ENCODE measurements at places on chromosomes 7 and 10. TPM values are rescaled to one million over a fixed set of nuclear protein-coding genes. Genes with fewer than 3 reads are reported as not detected.

GRCh38 chr10:87656431-87657072 lies 3.1 kb upstream of the PAPSS2 start:
- peak; percentile 52 for DNase-seq

DNA sequence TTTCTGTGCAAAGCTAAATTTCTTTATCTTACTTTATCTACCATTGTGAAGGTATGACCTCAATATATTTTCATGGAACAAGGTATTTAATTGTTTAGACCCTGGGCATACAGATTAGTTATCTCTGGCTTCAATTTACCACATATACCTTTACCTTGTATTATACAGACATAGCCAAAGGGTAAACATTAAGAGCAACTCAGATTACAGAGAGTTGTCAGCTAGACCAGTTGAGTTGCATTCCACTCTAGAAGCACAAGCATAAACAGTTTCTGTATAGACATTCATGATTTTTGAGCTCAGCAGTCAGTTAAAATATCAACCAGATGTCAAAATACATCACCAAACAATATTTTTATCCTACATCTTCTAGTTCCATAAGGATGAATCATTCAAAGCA lies 857.3 kb upstream of the ZWINT start:
- no peak for DNase-seq

- peak; percentile 62 for DNase-seq
Observed at GRCh38 chr7:38893061-38893460, 15.9 kb downstream of the VPS41 start.

GRCh38 chr7:135748770-135749169 lies at the start of gene FAM180A:
Gene FAM180A (minus strand): TSS chr7:135748813. CDS start chr7:135748580, 233 bp downstream.
- peak; percentile 85 for DNase-seq

GRCh38 chr10:132068431-132069121 lies 2.8 kb downstream of the JAKMIP3 start:
- DNase-seq = no peak

- DNase-seq = peak; percentile 86
Observed at GRCh38 chr7:133705596-133705995, 421.5 kb upstream of the LRGUK start.

DNA sequence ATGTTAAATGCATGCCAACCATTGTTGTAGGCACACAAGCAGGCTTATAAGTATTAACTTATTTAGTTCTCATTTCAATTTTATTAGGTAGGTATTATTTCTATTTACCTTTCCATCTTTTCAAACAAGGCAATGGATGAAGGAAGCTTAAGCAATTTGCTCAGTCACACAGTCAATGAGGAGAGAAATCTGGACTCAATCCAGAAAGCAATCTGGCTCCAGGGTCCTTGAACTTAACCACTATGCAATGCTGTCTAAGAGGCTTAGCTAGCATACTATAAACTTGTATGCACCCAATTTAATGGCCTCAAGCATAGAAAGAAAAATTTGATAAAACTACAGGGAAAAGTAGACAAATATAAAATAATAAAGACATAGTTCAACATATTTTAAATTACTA lies 88.6 kb downstream of the VWDE start:
- no peak for DNase-seq

DNA sequence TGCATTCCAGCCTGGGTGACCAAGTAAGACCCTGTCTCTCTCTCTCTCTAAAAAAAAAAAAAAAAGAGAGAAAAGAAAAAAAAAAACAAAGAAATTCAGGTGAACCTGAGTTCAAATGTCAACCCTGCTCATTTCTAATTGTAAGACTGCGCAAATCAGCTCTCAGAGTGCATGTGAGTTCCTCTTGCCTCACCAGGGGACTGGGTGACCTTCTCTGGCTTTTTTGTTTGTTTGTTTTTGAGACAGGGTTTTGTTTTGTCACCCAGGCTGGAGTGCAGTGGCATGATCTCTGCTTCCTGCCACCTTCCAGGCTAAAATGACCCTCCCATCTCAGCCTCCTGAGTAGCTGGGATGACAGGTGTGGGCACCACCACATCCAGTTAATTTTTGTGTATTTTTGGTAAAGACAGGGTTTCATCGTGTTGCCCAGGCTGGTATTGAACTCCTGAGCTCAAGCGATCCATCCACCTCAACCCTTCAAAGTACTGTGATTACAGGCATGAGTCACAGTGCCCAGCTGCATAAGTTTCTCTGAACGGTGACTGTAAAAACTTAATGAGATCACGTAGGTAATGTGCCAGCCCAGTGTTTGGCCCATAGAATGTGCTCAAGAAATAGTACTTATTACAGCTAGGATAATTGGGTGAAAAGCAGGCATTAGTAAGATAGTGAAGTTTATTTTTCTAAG lies 45.3 kb upstream of the BAMBI start:
- peak; percentile 31 for DNase-seq

- DNase-seq = peak; percentile 10
Observed at GRCh38 chr10:84156768-84157167, 16.8 kb upstream of the GPR15LG start.

DNA sequence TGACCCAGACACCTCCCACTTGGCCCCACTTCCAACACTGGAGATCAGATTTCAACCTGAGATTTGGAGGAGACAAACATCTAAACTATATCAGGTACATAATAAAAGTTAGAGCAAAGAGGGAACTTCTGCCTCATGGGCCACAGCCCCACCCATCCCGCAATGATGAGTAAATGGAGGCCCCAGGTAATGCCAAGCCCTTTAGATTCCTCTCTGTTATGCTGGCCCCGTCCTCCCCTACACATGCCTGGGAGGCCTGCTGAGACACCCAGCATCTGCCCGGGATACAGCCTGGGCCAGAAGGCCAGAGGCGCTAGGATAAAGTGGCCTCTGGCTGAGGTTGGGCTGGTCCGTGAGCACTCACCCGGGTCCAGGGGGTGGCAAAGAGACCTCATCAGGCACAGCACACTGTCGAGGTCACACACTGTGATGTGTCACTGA lies 185.5 kb upstream of the SH2B2 start:
- DNase-seq = no peak

- DNase-seq = no peak
Observed at GRCh38 chr7:37344886-37345579, 103.6 kb downstream of the ELMO1 start.

GRCh38 chr7:51080622-51081269 lies 235.9 kb downstream of the COBL start:
- no peak for DNase-seq

DNA sequence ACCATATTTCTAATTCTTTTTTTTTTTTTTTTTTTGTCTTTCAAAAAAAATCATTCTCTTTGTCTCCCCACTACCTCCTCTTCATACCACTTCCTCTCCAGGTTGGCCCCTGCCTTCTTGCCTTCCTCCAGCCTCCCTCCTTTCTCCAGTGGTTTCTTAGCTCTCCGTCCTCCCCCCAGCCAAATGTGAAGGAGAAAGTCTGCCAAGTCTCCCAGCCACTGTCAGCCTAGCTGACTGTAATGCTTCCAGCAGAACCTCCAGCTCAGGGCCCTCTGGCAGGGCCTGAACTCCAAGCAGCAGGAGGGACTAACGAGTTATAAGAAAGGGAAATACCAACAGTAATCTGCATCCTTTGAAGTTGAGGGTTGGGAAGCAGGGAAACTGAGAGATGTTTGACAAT lies 35.5 kb upstream of the BICC1 start:
- DNase-seq = peak; percentile 51

DNA sequence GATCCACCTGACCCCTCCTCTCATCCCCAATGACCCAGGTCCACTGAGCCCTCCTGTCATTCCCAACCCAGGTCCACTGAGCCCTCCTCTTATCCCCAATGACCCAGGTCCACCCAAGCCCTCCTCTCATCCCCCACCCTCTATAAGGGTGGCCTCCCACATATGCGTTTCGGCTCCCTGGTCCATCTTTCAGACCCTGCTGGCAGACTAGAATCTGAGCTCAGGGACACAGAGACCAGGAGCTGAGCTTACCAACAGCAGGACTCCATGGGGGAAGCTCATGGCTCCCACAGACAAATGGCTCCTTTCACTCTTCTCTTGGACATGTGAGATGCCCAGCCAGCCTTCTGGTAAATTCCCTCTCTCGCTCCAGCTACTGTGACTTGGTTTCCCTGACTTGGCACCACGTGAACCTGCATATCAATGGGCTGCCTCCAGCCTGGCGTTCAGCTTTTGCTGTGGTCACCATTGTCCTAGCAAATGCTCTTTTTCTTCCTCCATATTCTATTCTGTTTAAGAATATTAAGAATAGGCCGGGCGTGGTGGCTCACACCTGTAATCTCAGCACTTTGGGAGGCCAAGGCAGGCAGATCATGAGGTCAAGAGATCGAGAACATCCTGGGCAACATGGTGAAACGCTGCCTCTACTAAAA lies 24.8 kb upstream of the INPP5A start:
- DNase-seq = no peak

- peak; percentile 78 for DNase-seq
Observed at GRCh38 chr10:74008212-74008731, 10.4 kb downstream of the VCL start.

FEZF1 gene
- total RNA-seq = not detected

LRRN3 gene
- total RNA-seq = 15.2 TPM

AMPH gene
- total RNA-seq = 3.9 TPM

CTAGE6 gene
- total RNA-seq = 0.18 TPM

PNLIPRP1 gene
- total RNA-seq = not detected

ACSM6 gene
- not detected for total RNA-seq
